ENCODE measurements at places on chromosomes 1 and 21.
A peak's percentile ranks its signal among the peaks of the same experiment; 100 is the strongest.

GRCh38 chr1:95233319-95233736, 682 bp upstream of the RWDD3 start:
- no peak for DNase-seq

- DNase-seq = no peak
Measured at GRCh38 chr1:97382206-97382605, 538.6 kb downstream of the DPYD start.

- no peak for DNase-seq
Measured at GRCh38 chr1:76418531-76418930, 344.0 kb downstream of the ST6GALNAC3 start.

GRCh38 chr1:109838838-109839240, 71.8 kb upstream of the CSF1 start:
- peak; percentile 79 for DNase-seq

- DNase-seq = no peak
Measured at GRCh38 chr1:201143726-201144635, 10.3 kb downstream of the TMEM9 start.

DNA sequence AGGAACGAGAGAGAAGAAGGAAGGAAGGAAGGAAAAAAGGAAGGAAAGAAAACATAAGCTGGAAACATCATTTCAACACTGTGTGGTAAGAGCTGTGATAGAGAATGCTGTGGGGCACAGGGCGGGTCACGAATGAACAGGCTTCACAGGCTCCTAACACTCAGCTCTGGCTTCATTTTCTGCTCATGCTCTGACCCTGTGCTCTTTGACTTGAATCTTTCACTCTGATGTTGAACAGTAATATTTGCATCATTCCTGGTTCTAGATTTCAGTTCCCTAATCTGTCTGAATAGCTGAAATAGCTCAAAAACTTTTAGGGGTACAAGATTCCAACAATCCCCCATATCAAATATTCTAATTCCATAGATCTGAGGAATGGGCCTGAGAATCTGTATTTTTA, 207.3 kb downstream of the LHX8 start:
- no peak for DNase-seq

- DNase-seq = peak; percentile 64
Measured at GRCh38 chr1:94025383-94026340, 95.3 kb downstream of the ABCA4 start.

DNA sequence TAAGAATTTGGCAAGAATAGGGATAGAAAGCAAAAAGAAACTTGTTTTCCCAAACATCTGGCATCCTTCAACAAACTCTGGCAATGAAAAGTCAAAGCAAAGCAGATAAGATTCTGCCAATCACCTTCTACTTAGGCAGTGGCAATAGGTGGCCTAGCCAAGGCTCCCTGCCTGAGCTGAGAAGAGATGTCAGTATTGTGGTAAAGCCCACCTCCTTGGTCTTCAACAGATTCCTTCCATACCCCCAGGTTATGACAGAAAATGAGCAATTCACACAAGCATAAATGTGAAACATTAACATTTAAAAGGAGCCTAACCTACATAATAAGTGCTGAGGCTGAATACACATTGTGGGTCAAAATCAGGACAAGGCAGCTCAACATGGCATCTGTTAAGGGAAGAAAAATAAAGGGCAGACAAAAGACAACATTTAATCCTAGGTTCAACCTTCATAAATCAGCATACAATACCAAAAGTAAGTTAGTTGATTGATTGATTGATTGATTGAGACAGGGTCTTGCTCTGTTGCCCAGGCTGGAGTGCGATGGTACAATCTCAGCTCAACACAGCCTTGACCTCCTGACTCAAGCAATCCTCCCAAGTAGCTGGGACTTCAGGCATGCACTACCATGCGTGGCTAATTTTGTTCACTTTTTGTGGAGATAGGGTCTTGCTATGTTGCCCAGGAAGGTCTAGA, 123.1 kb downstream of the AKT3 start:
- DNase-seq = no peak

GRCh38 chr1:109978761-109979488, 5.6 kb upstream of the AHCYL1 start:
- DNase-seq = no peak

GRCh38 chr1:15900662-15901279, 53.3 kb downstream of the SPEN start:
- DNase-seq = no peak

GRCh38 chr21:43289442-43289841, 120.6 kb downstream of the CRYAA start:
- DNase-seq = no peak

- no peak for DNase-seq
Measured at GRCh38 chr1:58622571-58622970, 45.5 kb upstream of the TACSTD2 start.

DNA sequence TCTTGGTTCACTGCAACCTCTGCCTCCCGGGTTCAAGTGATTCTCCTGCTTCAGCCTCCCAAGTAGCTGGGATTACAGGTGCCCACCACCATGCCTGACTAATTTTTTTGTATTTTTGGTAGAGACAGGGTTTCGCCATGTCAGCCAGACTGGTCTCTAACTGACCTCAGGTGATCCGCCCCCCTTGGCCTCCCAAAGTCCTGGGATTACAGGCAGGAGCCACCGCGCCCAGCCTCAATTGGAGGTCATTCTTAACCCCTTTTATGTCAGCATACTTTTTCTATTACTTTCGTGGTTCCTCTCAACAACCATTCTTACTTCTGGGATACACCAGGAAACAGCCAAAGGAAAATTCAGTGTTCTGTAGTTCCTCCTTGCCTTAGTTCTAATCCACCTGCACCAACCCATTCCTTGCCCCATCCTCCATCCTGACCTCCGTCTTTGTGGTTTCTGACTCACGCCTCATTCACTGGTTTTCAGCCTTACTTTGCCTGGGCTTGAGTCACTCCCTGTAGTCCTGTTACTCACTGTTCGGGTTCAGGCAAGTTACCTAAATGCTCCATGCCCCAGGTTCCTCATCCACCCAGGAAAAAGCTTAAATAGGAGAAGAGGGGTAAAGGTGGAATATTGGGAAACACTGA, 12.9 kb upstream of the BCL10 start:
- DNase-seq = peak; percentile 97

- DNase-seq = no peak
Measured at GRCh38 chr1:93522721-93523120, 74.8 kb downstream of the FNBP1L start.

DNA sequence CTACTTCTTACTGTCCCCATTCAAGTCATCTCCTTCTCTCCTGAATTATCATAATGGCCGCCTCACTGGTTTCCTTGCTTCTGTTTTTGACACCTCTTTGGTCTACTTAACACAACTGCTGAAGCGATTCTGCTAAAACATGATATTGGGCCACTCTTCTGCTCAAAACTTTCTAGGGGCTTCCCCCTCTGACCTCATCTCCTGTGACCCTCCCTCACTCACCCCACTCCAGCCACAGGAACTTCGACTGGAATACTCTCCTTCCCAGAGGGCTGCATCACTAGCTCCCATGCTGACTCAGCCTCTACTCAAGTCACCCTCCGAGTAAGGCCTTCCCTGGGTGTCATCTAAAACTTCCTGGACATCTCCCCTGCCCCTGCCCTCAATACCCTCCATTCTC, 35.7 kb downstream of the NRIP1 start:
- peak; percentile 18 for DNase-seq

Measured in HT1080 (cell line).